Stimulated activated CD8-positive, alpha-beta memory T cell treated with anti-CD3 and anti-CD28 coated beads, Interleukin-7, amount 100 ng/mL, for 1 hour (primary cell): ENCODE measurements at places on chromosomes 5 and 9.

DNA sequence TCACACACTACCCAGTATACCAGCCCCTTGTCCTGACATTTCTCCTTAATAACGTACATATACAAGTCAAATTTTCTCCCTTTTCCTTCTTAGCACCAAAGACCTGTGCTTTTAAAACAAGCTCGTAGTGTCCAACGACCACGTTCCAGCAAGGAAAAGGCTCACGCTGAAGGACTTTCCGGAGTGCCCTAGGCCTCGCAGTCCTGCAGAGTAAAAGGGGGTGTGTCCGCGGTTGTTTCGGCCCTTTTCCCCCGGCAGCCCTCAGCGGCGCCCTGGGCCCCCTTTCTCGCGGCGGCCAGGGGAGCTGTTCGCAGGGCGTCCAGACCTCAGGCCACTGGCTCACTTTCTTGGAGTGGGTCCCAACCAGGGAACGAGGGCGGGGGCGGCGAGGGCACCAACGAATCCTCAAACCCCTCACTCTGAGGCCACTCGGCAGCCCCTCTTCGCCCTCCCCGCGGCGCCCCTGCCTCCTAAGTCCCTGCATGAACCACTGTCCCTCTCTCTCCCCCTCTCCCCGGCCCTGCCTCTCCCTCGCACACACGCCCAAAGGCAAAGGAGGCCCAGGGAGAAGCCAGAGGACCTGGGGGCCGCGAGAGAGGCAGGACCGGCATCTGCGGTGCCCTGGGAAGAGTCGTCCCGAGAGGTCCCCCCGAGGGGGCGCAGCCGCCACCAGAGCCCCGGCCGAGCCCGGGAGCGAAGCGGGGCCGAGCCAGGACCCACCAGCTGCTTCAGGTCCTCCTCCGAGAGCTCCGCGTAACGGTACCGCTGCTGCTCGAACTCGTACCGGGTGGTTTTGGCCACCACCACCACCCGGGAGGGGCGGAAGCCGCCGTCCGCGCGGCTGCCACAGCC, 720 bp downstream of the NADK2 start:
- DNase-seq, result no peak

DNA sequence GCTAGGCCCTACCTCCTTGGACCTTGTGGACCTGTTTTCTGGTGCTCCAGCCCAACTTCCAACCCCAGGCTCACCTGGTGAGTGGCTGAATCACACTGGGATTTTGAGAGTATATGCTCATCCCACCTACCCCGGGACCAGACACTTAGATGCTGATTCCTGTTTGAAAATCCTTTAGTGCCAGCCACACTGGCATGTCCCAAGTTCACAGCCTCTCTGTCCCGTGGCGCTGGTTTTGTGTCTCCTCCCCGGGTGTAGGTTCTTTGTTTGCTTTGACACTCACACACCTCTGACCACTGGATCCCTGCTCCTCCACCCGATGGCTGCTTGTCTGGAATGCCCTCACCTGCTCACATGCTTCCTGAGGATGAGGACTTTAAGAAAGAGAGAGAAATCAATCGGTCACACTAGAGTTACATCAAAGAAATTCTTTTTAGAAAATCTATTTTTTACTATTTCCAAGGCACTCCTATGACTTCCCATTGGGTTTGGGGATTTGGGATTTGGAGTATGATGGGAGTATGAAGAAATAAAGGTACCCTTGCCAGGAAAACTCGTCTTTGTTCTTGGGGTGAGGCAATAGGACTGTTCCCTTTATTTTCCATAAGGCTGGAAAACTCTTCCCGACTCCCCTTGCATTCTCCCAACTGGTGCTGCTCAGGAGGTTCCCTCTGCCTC, 7.3 kb upstream of the SLC25A48 start:
- DNase-seq, result no peak

GRCh38 chr9:136728548-136729123, 14.1 kb downstream of the LCN10 start:
- DNase-seq, result no peak

GRCh38 chr5:111227801-111228200, 3.6 kb downstream of the CAMK4 start:
- no peak for DNase-seq

DNA sequence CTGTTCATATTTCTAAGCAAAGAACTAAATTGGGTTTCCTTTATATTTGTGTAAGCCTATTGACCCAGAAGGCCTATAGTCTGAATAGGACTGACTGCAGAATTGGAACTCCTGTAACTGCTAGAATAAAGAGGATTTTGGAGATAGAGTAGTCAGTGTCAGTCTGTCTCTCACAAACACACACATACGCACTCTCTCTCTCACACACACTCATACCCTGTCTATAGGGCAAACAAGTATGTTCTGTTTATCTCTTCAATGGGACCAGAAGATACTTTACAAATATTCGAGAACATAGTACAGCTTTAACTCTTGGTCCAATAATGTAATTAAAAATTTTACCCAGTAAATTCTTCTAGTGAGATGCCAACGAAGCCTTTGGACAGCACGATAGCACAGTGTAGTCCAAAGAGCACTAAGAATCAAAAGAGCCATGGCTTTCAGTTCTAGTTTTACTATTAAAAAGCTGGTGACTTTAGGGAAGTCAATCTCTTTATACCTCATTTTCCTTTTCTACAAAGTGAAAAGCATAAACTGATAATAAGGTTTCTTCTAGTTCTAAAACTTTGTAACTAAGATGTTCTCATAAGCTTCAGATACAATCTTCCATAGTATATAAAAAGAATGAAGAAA, 19.3 kb downstream of the ABHD17B start:
- DNase-seq, result no peak

GRCh38 chr5:108619815-108620214, 127.9 kb upstream of the FER start:
- DNase-seq, result no peak

- DNase-seq, result no peak
These were observed 61.8 kb downstream of the SLC36A1 start for GRCh38 chr5:151509231-151509630.

DNA sequence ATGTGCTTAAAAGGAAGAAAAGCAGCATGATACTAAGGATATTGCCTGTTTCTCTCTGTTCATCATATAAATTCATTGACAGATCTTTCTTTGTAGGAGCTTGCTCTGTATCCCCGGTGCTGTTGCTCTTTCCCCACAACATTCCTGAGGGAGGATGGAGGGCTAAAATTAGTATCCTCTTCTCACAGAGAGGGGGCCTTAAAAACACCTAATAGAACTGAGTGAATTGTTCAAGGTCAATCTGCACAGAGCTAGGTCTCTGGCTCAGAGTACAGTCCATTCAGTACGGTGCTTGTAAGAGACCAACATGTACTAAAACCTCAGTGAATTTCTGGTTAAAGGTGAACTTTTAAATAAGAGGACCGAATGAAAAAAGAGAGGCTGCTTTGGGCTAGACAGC, 88.7 kb downstream of the PALM2AKAP2 start:
- DNase-seq, result no peak

DNA sequence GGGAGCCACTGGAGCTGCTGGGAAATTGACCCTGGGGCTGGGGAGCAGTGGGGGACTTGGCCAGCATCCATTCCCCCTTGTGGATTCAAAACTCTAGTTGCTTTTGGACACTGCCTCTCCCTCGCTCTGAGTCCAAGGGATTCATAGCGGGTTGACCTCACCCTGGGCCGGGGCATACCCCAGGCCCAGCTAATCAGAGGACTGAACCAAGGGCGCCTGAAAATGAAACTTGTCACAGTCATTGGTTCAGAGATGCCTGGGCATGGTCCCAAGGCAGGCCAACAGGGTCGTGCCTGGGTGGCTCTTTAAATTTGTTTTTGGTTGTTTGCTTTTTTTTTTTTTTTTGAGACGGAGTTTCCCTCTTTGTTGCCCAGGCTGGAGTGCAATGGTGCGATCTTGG, 22.6 kb downstream of the STK10 start:
- DNase-seq, result no peak

GRCh38 chr9:114076237-114077161, 1.6 kb downstream of the AMBP start:
- no peak for DNase-seq

GRCh38 chr5:73908395-73908794, 282.4 kb downstream of the ARHGEF28 start:
- no peak for DNase-seq

- DNase-seq, result no peak
These were observed 83.8 kb upstream of the ERCC6L2 start for GRCh38 chr9:95791695-95792094.

GRCh38 chr5:39892708-39893107, 467.9 kb upstream of the DAB2 start:
- no peak for DNase-seq

DNA sequence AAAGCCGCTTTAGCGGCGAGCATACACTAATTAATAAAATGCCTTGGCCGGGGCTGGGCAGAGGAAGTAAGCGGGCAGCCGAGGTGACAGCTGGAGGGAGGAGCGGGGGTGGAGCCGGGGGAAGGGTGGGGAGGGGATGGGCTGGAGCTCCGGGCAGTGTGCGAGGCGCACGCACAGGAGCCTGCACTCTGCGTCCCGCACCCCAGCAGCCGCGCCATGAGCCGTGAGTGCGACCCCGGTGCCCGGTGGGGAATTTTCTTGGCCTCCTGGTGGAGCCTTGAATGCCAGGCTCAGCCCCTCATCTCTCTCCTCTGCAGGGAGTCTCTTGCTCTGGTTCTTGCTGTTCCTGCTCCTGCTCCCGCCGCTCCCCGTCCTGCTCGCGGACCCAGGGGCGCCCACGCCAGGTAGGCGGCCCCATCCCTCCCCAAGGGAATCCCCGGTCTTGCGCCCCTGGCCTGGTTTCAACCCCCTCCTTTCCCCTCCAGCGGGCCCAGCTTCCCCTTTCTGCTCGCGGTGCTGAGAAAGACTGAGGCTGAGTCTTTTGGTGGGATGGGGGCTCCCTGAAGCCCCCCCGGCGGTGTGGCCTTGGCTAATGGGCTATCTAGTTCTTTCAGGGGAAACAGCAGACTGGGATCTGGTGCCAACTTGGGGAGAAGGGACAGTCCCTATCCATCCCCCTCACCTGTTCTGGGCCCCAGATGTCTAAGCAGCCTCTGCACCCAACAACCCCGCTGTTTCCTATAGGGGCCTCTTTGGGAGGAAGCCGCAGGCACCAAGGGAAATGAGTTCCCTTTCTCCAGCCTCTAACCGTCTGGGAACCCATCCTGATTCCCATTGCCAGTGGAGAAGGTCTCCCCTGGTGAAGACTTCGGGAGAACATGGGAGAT, at the start of gene PTGS1:
Gene PTGS1 (plus strand): TSS at position 156 of the 887 bp plus-strand sequence. CDS start 61 bp downstream, at position 217.
- no peak for DNase-seq

DNA sequence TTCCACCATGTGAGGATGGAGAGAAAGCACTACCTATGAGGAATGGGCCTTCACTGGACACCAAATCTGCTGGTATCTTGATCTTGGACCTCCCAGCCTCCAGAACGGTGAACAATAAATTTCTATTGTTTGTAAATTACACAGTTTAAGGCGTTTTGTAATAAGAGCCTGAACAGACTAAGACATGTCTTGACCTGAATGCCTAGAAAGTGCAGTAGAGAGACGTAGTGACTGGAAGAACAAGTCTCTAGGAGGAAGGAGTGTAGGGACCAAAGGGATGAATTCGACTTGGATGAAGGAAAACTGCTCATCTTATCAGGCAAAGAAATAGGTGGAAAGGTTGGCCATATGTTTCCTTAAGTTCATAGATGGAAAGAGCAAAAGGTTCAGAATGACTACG, 309.8 kb upstream of the RGMB start:
- DNase-seq, result no peak

DNA sequence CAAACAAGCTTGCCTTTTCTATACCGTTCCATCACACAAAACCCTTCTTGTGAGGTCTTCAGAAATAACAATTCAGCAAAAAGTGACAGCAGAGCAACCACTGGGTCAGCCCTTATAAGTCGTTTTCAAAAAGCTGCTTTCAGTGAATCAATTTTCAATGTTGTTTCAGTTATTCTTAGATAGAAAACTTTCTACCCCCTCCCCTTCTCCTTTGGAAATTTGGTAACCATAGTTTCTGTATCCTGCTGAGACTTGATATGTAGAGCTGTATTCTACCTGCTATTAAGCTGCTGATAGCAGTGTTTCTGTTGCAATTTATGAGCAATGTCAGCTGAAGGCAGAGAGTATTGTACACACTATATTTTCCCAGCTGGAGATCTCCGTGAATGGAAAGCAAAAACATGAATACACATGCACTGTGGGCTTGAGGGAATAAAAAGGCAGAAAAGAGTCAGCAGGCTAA, 75.7 kb downstream of the ZNF608 start:
- DNase-seq, result no peak

DNA sequence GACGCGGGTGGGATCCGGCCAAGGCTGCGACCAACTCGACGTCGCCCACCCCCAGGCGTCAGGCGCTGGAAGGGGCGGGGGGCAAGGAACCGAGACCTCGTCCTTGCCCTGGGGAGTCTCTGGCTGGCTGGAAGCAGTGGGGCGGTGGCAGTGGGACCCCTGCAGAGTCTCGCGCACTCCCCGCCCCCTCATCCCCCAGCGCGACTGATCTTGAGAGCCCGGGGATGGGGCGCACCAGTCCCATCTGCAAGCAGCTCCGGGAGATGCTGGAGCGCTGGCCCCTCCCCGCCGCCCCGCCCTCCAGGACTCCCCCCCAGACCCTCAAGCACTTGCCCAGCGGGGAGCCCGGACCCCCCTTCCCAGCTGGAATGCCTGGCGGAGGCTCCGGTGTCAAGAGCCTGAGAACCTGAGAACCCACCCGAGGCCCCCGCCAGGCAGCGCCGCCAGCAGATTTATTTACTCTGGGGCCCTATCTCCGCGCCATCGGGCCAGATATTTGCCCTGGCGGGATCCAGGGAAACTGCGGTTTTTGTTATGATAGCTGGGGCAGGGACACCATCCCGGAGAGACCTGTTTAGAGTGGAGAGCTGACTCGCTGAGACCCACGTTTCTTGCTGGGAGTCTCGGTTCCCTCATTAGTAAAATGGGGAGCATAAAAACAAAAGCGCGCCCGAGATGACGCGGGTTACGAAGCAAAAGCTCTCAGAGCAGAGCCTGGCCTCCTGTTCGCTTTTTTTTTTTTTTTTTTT, 1.2 kb downstream of the PRRT1B start:
- no peak for DNase-seq

GRCh38 chr5:57338068-57338867, 144.3 kb downstream of the ACTBL2 start:
- no peak for DNase-seq

DNA sequence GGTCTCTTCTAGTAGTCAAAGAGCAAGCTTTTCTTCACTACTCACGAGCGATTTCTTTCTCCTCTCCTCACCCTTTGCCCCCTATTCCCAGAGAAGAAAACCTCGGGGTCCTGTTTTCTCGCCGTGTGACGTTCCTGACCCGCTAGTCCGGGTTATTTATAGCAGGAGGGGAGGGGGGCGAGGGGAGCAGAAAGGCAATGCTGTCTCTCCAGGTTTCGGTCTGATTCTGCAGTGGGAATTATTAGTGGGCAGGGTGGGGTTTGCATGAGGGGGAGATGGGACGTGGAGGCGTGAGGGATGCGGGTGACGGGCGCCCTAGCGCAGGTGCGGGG, 847 bp upstream of the GABRB2 start:
- DNase-seq, result no peak

GRCh38 chr9:32558408-32558934, 6.1 kb upstream of the TOPORS start:
- DNase-seq, result no peak

GRCh38 chr9:99129091-99129490, 24.2 kb downstream of the TGFBR1 start:
- no peak for DNase-seq

- no peak for DNase-seq
These were observed 413.3 kb downstream of the MLLT3 start for GRCh38 chr9:20208961-20209371.
